ENCODE measurements at places on chromosomes 5 and 9.
A peak's percentile ranks its signal among the peaks of the same experiment; 100 is the strongest.

DNA sequence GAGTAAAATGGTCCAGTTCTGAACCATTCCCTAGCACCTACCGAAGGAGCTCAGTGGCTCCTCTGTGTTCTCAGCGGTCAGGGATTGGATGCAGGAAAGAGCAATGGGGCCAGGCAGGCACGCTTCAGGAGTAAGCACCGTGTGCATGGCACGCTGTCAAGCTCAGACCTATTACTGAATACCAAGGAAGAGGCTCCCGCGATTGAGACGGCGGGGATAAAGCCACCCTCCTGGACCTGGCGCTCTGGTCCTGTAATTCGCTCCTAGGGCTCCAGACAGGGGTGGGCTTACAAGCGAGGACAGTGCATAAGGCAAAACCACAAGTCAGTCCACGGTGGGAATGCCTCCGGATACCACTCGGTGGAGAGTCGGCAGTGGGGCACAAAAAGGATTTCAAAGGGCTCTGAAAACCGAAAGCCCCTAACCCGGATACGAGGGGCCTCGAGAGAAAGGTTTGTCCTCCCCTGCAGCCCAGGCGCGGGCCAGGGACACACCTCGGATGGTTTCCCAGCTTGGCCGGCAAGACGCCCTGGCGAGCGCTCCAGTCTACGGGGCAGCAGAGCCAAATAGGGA is 988 bp downstream of the OXCT1 start:
- peak; percentile 3 for DNase-seq

DNA sequence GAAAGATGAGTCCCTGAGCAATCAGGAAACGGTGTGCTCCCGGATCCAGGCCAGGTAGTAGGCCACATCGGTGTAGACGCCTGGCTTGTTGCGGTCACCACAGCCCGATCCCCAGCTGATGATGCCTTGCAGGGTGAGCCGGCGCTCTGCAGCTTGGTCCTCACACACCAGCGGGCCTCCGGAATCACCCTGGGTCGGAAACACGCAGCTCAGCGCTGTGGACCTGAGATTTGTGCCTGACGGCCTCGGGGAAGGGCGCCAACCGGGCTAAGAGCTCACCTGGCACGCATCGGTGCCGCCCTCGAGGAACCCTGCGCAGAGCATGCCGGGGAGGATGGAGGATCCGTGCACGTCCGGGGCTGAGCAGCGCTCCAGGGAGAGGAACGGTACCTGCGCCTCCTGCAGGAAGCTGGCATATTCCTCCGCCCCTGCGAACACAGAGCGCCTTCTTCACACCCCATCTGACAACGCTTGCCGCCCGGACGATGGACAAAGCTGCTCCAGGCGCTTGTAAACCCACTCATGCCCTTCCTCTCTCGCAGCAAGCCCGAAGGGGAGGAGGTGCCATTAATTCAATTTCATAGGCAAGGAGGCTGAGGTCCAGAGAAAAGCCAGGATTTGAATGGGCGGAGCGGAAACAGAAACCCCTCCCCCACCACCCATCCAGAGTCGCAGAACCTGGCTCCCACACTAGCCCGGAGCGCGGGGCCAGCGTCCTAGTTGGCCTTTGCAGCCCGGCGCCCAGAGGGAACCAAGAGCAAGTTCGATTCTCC is 2.0 kb upstream of the PFN3 start:
- no peak for DNase-seq

DNA sequence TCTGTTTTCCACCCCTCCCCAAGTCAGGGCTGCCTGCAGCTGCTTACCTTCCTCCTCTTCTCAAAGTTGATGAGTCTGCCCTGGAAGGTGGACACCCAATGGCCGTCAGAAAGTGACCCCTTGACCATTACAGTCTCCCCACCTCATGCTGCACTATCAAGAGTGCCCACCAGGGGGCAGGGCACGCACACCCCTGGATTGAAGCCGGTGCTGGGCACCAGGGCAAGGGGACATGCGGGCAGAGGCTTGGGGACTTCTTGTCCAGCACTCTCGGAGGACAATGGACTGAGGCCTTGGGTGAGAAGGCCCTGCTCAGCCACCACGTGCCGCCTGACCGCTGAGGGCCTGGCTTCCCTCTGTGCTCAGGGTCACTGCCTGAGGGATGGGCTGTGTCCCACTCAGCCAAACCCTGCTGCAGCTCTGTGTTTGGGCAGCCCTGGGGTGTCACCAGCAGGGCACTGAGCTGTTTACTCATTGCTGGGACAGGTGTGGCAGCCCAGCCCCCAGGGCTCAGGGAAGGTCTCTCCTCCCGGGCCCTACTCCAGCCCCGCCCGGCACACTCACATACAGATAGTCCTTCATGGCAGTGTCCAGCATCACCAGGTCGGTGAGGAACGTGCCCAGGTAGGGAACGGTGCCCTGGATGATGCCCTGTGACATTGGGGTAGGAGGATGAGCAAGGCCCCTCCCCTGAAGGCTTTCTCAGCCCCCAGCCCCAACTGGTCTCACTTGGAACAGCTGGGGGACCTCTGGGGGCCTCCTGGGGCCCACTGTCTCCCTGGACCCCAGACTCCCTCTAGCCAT is 17.7 kb downstream of the RALGDS start:
- no peak for DNase-seq

GRCh38 chr9:132905726-132906125 is 27.0 kb downstream of the SPACA9 start:
- no peak for DNase-seq

DNA sequence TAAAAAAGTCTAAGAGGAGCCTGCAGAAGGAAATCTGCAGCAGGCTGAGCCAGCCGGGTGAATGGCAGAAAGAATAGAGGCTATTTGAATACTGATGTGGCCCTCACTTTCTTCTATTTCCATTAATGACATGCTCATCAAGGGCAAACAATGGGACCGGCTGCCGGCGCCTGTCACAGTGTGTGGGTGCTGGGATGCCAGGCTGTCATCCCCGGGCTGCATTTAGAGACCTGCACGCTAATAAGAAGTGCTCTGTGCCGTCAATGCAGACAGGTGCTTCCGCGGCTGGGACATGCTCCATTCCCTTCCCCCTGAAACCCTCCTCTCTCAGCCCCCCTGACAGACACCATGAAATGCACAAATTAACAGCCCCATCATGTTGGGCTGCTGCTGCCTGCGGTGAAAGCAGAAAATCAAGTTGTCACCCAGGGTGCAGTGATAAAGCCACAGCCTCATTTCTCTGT is 217.7 kb upstream of the TBCA start:
- DNase-seq = no peak

GRCh38 chr9:133979921-133980863 is 11.9 kb downstream of the VAV2 start:
- no peak for DNase-seq

DNA sequence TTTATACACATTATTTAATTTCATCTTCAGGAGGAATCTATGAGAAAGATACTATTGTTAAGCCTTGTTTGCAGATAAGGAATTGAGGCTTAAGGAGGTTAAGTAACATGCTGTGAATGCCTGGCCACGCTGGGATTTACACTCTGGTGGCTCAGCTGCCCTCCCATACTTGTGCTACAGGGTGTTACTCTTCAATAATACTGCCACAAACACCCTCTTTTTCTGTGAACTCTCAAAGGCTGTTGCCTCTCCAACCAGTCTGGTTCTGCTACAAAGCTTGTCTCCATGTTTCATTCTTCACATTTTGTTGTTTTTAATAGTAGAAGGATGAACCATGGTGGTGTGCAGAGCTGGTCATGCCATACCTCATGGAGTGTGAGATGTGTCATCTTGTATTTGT is 76.7 kb upstream of the TNFAIP8 start:
- no peak for DNase-seq

DNA sequence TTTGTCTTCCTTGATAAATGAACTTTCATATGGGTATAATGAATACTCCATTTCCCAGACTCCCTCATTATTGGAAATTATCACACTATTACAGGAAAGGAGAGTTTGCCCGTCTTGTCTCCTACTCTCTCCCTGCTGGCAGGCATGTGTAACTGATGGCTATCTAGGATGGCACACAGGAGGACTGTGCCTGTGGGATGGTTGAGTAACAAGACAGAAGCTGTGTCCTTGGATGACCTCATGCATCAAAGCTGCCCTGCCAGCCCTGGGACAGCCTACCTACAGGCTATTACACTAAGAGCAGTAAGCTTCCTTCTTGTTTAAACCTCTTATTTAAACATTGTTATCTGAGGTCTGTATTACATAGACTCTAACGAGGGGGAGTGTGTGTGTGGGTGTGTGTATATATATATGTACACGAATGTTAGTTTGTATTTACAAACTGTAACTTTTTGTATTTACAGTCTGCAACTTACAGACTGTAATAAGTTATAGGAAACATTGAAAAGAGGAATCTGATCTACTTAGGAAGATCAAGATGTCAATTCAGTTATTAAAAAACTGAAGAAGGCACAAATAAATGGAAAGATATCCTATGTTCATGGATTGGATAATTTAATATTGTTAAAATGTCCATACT is 247.6 kb upstream of the ACO1 start:
- no peak for DNase-seq

DNA sequence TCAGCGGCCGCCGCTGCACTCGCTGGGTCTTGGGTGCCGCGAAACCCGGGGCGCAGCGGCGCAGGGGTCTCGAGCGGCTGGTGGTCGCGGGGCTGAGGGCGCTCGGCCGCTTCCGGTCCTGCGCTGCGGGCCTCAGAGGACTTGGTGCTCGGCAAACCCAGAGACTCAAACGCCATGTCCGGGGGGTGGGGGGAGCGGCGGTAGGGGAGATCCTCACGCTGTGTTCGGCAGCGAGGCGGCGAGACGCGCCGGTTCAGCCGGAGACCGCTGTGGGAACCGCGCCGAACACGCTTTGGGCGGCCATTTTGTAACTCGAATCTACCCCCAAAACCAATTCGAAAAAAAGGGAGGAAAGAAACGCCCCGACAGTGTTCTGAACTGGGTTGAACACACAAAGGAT is 317.5 kb upstream of the CDH18 start:
- no peak for DNase-seq

GRCh38 chr9:16673171-16673570 is 197.3 kb downstream of the BNC2 start:
- DNase-seq = no peak

DNA sequence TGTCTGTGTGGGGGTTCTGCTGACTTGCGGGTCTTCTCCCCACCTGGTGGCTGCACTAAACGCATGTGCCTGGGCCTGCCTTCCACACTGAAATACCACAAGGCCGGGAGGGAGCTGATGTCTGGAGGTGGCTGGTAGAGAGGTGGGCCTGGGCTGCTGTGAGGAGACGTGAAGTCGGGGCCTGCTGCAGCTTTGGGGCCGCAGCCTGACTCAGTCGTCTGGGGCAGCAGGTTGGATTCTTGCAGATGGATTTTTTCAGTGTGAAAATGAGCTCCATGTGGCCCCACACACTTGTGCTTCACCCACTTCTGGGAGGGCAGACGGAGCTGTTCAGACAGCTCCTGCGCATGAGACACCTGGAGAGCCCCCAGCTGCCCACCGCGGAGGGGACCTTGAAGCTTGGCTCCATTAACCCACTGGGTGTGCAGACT is 29.3 kb downstream of the COL5A1 start:
- no peak for DNase-seq

GRCh38 chr5:124724357-124725039 is 21.9 kb downstream of the ZNF608 start:
- no peak for DNase-seq

GRCh38 chr9:101574731-101575333 is 19.9 kb downstream of the PPP3R2 start:
- no peak for DNase-seq

GRCh38 chr5:172502969-172503368 is 48.6 kb upstream of the SH3PXD2B start:
- DNase-seq = no peak

GRCh38 chr5:127042593-127042992 is 12.2 kb upstream of the MARCHF3 start:
- no peak for DNase-seq

- no peak for DNase-seq
Observed at GRCh38 chr5:169133531-169133930, 167.4 kb downstream of the SLIT3 start.

DNA sequence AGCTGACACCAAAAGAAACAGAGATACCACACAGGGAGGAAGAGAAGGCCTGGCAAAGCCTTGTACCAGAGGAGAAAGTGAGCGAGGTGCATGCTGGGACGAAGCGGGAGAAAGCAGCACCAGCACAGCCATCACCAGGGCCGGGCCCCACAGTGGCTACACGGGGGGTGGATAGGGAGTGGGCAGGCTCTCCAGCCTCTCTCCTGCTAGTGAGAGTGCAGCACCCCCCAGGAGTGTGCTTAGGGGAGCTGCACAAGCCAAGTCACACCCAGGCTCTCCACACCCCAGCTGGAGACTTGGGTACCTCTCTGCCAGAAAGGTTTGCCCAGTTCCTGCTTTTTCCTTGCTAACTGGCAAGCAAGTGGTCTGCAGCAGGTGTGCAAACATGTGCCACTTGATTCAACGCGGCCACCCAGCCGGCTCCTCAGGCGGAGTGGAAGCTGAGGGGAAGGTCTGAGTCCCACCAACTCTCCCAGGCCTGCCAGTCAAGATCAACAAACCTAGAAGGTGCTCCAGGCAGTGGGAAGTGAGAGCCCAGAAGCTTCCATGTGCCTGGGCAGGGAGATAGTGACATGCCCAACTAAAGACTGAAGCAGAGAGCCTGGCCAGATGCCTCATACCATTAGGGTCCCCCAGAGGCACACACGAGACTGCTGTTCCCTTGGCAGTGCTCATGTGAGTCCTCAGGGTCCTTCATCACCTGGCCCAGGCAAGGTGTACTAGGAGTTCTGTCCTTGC is 39.9 kb downstream of the BICD2 start:
- no peak for DNase-seq

DNA sequence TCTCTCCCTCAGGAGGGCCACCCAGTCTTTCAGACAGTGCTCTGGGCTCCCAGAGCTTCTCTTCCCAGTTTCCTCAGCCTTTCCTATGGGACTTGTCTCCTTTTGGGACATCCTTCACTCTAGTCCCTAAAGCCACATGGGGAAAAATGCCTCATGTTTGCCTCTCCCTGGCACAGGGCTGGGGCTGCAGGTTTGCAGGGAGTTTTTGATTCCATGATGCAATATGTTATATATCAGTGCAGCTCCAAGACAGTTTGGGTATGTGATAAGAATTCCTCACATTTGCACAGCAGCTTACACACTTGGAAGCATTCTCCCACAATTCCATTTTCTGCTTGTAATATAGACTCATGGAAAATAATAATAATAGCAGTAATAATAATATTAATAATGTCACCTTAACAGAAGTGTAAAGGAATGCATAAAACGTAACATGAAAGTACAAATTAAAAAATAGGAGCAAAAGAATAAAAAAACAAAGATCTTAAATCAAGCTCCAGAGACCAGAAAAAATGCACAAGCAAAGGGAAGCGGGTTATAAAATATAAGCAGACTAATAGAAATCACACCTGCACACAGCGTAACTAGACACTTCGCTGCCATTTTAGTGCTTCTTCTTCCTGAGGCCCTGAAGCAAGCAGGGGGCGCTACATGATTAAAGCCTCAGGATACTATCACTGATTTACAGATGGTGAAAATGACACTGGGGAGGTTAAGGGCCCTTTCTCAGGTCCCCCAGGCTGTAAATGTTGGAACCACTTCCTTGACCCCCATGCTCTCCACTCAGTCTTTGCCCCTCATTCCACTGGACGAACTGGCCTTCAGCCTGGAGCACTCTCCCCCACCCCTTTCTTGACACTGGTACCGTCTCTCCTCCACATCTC is 70.0 kb upstream of the IL17B start:
- DNase-seq = no peak

All from amniotic stem cell (primary cell).